ENCODE measurements at places on chromosomes 11 and 22.

- DNase-seq = no peak
Measured at GRCh38 chr11:69447786-69448185, 33.7 kb upstream of the LINC01488 start.

GRCh38 chr22:49487950-49488349 is 339.7 kb downstream of the BRD1 start:
- no peak for DNase-seq

- DNase-seq = no peak
Measured at GRCh38 chr11:130165601-130166456, 6.2 kb downstream of the ST14 start.

- no peak for DNase-seq
Measured at GRCh38 chr11:125494974-125495725, 915 bp downstream of the FEZ1 start.

GRCh38 chr11:77126861-77127234 is 1.2 kb upstream of the MYO7A start:
- DNase-seq = no peak

DNA sequence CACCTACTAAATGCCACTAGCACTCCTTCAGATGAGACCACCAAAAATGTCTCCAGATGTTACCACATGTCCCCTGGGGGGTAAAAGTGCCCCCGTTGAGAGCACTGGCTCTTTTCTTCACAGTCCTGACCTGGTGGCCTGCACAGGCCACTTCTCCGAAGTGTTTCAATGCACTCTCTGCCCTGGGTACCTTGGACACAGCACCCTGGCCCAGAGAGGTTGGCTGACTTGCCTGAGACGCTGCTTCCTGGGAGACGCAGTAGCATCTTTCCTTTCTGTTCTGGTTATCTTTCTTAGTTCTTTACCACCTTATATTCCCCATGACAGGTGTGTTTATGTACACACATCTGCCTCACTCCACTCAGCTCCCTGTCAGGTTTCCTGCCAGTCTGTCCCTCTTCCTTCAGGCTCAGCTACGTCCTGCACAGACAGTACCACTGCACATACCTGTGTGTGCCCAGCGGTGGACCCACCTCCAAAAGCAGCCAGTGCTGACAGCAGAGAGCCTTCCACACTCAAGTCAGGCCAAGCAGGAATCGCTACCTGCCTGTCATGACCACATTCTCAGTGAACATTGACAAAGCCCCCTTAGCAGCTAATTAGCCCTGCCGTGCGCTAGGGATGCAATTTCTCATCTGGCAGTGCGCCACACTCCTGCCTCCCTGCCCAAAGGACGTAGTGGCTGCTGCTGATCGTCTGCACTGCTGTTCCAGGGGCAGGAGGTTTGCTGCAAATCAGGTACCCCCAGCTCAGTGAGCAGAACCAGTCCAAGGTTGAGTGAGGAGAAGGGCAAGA is 39.0 kb downstream of the FAM83F start:
- DNase-seq = peak; percentile 59

DNA sequence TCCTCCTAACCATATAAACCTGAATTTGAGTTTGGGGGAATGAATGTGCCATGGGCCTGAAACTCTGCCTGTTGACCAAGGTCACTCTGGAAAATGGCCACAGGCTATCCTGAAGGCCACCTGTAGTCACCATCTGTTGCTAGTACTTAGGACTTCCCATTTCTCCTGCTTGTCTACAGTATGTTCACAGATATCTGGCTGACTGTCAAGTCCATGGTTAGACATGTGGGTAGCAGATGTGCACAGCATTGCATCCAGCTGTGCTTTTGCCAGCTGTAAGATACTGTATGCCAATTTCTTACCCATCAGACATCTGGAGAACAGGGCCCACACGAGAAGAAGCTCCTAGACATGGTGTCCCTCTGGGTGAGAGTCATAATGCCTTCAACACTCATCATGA is 475.4 kb downstream of the INSC start:
- no peak for DNase-seq

GRCh38 chr11:18706330-18707243 is 8.0 kb downstream of the TMEM86A start:
- DNase-seq = no peak

DNA sequence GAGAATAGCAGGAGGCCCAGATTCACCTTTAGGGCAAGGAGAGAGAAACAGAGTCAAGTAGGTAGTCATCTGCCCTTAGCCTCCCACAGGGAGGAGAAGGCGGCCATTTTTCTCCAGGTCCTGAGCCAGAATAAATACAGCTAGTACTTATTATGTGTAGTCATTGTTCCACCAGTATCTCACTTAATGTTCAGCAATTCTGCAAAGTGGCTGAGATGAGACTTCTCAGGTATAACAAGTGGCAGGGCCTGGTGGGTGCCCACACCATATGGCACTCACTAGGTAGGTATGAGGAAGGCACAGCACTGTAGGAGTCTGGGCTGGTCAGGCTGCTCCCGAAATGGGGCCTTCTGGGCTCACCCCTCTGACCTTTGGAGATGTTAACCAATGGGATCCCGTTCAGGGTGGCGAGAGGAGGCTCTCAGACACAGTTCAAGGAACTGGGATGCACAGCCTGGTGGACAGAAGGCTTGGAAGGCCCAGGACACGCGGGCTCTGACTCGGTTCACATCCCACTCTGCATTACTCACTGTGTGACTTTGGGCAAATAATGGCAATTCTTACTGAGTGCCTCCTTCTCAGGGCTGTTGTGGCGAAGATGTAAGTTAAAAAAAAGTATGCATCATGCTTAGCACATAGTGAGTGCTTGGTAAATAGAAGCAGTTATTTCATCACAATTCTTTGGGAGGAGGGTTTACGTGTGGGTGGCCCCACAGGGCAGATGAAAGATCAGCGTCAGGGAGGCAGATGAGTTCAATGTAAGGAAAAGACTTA is 25.1 kb downstream of the RTN4RL2 start:
- DNase-seq = no peak

DNA sequence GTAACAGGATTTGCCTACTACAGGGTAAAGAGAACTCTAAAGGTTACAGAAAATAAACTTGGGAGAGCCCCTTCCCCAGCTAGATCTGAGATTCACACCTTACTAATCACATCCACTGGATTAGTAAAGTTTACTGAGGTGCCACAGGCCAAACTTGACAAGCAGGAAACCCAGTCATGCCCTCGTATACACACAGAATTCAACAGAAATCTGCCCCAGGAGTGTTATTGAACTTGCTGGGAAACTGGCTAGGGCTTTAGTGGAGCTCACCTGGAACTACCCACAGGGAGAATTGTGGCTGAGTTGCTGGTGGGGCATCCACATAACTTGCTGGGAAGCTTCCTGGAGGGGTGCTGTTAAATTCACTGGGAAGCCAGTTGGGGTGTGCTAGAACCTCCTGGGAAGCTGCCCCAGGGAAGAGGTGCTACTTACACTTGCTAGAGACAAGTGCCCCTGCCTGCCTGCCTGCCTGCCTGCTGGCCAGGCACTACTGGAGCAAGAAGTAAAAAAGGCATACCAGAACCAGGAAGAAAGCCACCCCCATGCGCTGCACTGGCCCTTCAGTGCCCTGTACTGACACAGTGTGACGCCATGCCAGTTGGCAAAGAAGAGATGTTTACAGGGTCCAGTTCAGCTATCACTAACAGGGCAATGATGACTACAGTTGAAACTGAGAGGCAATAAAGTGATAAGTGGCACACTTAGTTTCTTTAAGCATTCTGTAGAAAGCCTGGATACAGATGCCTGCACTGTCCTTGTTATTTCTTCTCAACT is 106.5 kb downstream of the ALX4 start:
- no peak for DNase-seq

GRCh38 chr11:20544603-20545237 is 54.7 kb upstream of the SLC6A5 start:
- no peak for DNase-seq

DNA sequence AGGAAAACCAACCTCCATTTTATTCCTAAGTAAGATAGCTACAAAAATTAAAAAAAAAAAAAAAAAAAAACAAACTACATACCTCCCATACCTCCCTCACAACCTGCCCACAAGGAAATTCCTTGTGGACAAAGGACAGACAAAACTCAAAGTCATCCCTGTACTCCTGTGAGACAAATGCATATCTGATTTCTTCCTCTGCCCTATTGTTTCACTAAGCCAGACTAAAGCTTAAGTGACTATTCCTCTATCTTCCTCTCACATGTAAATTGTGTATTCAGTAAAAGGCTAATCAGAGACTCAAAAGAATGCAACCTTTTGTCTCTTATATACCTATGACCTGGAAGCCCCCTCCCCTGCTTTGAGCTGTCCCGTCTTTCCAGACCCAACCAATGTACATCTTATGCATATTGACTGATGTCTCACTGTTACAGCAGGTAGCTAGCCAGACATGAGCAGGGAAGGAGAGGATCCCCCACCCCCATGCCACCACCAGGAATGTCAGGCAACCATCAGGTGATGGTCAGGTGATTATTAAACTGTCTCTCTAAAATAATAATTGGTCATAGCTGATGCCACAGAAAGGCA is 289.4 kb downstream of the SBF2 start:
- DNase-seq = no peak

GRCh38 chr11:16191212-16191867 is 165.0 kb downstream of the SOX6 start:
- DNase-seq = no peak

DNA sequence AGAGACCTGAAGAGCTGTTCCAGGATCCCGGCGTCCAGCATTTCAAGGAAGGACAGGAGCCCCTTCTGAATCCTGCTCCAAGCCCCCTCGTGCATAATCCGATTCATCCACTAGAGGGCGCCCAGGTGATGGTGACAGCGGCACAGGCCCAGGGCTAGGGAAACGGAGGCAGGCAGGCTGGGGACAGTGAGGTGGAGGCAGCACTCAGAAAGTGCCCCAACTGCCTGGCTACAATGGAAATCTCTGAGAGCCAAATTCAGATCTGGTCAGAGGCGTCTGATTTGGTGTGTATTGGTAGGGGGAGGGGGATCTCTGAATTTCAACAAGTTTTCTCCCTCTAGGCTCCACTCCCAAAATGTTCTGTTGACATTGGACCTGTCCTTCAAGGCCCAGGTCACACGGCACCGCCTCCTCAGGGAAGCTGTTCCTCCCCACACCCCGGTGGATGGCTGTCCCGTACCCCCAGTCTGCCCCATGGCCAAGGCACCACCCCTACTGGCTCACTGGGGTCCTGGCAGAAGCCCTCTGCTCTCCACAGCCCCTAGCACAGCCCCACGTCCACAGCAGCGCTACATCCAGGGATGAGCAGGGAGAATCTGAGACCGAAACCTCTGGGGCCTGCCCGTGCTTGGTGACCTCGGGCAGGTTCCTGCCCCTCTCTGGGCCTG is 142.9 kb downstream of the CRYBB2 start:
- DNase-seq = peak; percentile 66

DNA sequence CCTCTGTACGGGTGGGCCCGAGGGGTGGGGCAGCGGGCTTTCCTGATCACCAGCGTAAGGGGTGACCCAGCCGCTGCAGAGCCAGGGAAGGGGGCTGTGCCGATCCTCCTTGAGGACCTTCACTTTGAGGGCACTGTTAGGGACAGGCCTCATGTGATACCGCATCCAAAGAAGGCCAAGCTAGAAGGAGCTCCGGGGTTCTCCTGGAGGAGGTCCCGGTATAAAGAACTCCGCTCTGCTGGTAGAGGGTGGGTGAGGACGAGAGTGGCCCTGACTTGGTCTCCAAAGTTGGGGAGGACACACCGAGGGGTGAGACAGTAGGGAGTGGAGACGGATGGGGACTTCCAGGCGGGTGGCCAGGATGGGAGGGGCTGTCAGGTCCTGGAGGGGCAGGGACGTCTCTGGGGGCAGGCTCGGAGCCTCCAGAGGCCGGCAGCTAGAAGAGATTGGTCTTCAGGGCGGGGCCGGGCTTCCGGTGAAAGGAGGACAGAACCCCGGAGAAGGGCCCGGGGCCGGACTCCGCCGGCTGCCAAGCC is 4.6 kb downstream of the PHOX2A start:
- peak; percentile 84 for DNase-seq

DNA sequence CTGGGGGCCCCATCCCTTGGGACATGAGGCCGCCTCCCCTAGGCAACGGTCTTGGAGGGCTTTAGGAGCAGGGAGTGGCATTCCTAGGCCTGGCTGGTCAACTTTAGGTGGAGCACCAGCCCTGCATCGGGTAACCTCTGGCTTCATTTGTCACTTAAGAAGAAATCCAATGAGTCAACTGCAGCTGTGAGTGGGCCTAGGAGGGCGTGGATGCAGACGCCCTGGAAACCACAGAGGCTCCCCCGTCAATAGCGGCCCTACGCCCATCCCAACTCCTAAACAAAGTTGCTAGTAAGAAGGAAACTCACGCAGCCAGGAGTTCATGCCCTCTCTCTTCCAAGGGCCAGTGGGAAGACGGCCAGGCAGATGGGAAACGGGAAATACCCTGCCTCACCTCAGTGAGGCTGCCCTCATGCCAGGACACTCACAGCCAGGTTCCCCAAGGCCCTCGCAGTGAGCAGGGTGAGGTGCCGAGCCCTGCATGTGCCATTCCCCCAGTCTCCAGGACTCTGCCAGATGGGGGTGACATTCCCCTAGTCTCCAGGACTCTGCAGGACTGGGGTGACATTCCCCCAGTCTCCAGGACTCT is 20.8 kb downstream of the BID start:
- no peak for DNase-seq

DNA sequence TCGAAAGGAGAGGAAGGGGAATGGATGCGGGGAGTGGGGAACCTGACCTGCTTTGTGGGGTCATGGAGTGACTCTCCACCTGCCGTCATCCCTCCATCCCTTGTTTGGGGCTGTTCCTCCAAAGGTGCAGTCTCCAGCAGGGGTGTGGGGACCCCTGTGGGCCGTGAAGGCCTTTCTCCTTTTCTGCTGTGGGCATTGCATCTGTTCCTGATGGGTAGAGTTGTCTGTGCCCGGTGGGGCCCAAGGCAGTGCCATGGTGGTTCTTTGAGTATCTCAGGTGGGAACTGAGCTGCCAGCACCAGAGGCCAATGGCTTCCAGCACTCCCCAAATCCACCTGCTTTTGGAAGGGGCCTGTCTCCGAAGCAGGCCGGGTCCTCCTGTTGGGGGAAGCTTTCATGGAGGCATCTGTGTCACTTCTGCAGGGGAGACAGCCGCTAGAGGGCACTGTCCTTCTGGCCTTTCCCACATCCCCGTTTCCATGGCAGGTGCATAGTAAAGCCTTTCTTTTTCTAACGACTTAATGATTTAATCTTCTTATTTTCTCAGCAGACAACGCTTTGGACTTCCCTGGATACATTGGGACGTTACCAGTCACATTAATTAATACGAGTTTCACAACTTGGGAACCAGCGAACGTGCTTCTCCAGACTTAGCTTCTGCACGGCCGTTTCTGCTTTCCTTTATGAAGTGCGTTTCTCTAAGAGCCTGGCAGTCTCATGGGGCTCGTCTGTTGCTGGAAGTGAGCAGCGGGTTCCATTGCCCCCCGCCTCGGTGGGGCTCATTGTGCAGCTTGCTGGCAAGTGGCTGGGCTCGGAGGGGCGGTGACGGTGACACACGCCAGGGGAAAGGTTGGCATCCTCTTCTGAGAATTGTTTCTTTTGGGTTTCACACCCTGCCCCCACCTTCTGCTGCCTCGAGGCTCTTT is 57.1 kb downstream of the PARVB start:
- no peak for DNase-seq

DNA sequence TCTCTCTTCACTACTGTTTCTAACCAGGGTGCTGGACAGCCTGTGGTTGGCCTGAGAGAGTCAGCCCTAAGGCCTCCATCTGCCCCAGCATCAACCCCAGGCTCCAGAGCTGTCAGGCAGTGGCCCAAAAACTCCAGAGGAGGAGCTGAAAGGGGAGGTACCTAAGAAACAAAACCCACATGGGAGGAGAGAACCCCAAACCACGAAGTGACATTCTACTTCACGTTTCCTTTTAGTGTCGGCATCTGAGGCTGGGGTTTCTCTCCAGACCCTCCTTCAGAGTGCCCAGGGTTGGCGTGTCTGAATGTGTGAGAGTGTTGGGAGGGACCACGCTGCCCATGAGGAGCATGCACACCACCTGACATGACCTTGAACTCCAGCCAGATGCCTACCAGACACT is 69.8 kb upstream of the NNMT start:
- DNase-seq = no peak

- no peak for DNase-seq
Measured at GRCh38 chr11:70192666-70193410, 10.3 kb upstream of the FADD start.

All from suprapubic skin (tissue), 4 donors.